ENCODE measurements at places on chromosomes 3 and 15. TPM values are rescaled to one million over a fixed set of nuclear protein-coding genes. Genes with fewer than 3 reads are reported as not detected.

CSPG4 gene
- total RNA-seq, result 0.23 TPM

APBA2 gene
- 0.28 TPM for total RNA-seq

PARL gene
- total RNA-seq, result 25.5 TPM

CHRD gene
- 88.3 TPM for total RNA-seq

TMEM207 gene
- total RNA-seq, result not detected

FAM162A gene
- total RNA-seq, result 49.9 TPM

MYRIP gene
- 12.7 TPM for total RNA-seq

RMDN3 gene
- total RNA-seq, result 47.3 TPM

ARGFX gene
- not detected for total RNA-seq

ATP13A4 gene
- total RNA-seq, result 1.2 TPM

C3orf18 gene
- 3.0 TPM for total RNA-seq

PLEKHO2 gene
- 4.3 TPM for total RNA-seq

TUBGCP4 gene
- total RNA-seq, result 12.2 TPM

HERC2 gene
- 31.7 TPM for total RNA-seq

COL6A6 gene
- 0.03 TPM for total RNA-seq

PP2D1 gene
- not detected for total RNA-seq

GANC gene
- 33.8 TPM for total RNA-seq

HES1 gene
- total RNA-seq, result 21.3 TPM

EOMES gene
- 0.08 TPM for total RNA-seq

SLC6A11 gene
- total RNA-seq, result 0.13 TPM

TTLL13 gene
- total RNA-seq, result 0.15 TPM

KBTBD13 gene
- total RNA-seq, result not detected

IL5RA gene
- not detected for total RNA-seq

PPP1R14D gene
- total RNA-seq, result not detected

GATA2 gene
- total RNA-seq, result 1.3 TPM

IL17RE gene
- total RNA-seq, result 2.5 TPM

GOLGA6D gene
- total RNA-seq, result 0.45 TPM

LRRC15 gene
- total RNA-seq, result not detected

KCNAB1 gene
- total RNA-seq, result 0.23 TPM

ZDHHC23 gene
- total RNA-seq, result 11.7 TPM

PLSCR5 gene
- not detected for total RNA-seq

PLA2G4B gene
- 5.9 TPM for total RNA-seq

TIPIN gene
- total RNA-seq, result 2.5 TPM

FBXL22 gene
- 0.53 TPM for total RNA-seq

GMPPB gene
- total RNA-seq, result 38.0 TPM

MESP1 gene
- total RNA-seq, result 3.1 TPM

GALNT15 gene
- 2.7 TPM for total RNA-seq

DUOX2 gene
- total RNA-seq, result 0.10 TPM

KIF23 gene
- total RNA-seq, result 0.86 TPM

MESP2 gene
- 0.15 TPM for total RNA-seq

BDH1 gene
- total RNA-seq, result 279 TPM

TNFAIP8L3 gene
- total RNA-seq, result 1.1 TPM

CYP8B1 gene
- 425 TPM for total RNA-seq

KNG1 gene
- 1,019 TPM for total RNA-seq

GOLGA8N gene
- total RNA-seq, result 8.8 TPM

DZIP1L gene
- 1.6 TPM for total RNA-seq

SIDT1 gene
- total RNA-seq, result 0.55 TPM

KBTBD8 gene
- 1.5 TPM for total RNA-seq

ZNF710 gene
- total RNA-seq, result 6.7 TPM

SCN5A gene
- 0.05 TPM for total RNA-seq

ZNF774 gene
- total RNA-seq, result 1.4 TPM

MUC4 gene
- total RNA-seq, result 0.08 TPM

RBMS3 gene
- total RNA-seq, result 9.6 TPM

MON1A gene
- total RNA-seq, result 9.4 TPM

GOLGA8J gene
- 0.10 TPM for total RNA-seq

ACOX2 gene
- total RNA-seq, result 285 TPM

MST1 gene
- total RNA-seq, result 838 TPM

CAMK2N2 gene
- total RNA-seq, result 0.43 TPM

Measured in left lobe of liver (tissue), 2 donors.